ENCODE measurements at places on chromosomes 11 and 22. TPM values are rescaled to one million over a fixed set of nuclear protein-coding genes. Genes with fewer than 3 reads are reported as not detected.

Gene SNX32
- total RNA-seq = not detected

Gene CLCF1
- total RNA-seq = 7.7 TPM

Gene LRRC4C
- total RNA-seq = not detected

Gene BRSK2
- 6.9 TPM for total RNA-seq

Gene PTPRJ
- 7.7 TPM for total RNA-seq

Gene PTPN5
- total RNA-seq = not detected

Gene KCNQ1OT1
- total RNA-seq = 0.25 TPM

Gene TMEM151A
- 0.56 TPM for total RNA-seq

Gene TEX54
- not detected for total RNA-seq

Gene CCDC88B
- total RNA-seq = 3.0 TPM

Gene SAA4
- total RNA-seq = not detected

Gene CALCA
- total RNA-seq = not detected

Gene GLYATL2
- total RNA-seq = not detected

Gene GAL
- total RNA-seq = not detected

Gene LPXN
- total RNA-seq = 3.5 TPM

Gene FAM227A
- total RNA-seq = not detected

Gene MMP1
- not detected for total RNA-seq

Gene ST14
- not detected for total RNA-seq

Gene OR8G1
- total RNA-seq = not detected
